ENCODE measurements at places on chromosomes 7 and 10.
A peak's percentile ranks its signal among the peaks of the same experiment; 100 is the strongest.

DNA sequence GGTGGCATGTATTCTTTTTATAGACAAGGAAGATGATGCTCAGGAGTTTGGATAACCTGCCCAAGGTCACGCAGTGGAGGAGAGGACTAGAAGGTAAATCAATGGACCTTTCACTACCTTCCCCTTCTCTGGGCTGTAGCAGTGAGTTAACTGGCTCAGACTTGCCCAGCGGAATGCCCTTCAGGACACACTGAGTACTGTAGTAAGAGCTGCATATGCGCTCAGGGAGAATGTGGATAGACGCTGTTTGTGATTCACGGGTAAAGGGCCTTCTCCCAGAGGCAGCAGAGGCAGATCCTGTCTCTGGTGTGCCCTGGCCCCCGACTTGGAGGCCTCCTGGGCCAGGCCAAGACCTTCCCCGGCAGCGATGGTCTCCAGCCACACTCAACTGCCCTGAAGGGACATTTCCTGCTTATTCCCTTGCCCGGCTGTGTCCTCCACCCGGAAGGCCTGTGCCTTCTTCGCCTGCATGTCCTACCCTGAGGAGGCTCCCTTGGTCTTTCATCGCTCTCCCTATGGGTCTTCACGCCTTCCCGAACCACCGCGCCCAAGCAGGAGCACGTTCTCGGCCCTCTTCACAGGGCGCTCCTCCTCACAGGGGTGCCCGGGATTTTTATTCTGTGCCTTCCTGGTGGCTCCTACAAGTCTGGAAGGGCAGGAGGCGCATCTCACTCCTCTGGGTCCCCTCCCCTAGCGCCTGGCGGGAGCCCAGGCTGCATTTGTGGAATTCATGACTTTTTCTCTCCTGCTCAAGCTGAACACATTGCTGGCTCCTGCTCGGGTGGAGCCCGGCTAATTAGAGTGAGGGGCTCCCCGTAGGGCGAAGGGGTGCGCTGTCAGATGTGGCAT lies 1.8 kb upstream of the IKZF1 start:
- no peak for DNase-seq

GRCh38 chr10:110701617-110701971 lies 57.5 kb downstream of the RBM20 start:
- no peak for DNase-seq

DNA sequence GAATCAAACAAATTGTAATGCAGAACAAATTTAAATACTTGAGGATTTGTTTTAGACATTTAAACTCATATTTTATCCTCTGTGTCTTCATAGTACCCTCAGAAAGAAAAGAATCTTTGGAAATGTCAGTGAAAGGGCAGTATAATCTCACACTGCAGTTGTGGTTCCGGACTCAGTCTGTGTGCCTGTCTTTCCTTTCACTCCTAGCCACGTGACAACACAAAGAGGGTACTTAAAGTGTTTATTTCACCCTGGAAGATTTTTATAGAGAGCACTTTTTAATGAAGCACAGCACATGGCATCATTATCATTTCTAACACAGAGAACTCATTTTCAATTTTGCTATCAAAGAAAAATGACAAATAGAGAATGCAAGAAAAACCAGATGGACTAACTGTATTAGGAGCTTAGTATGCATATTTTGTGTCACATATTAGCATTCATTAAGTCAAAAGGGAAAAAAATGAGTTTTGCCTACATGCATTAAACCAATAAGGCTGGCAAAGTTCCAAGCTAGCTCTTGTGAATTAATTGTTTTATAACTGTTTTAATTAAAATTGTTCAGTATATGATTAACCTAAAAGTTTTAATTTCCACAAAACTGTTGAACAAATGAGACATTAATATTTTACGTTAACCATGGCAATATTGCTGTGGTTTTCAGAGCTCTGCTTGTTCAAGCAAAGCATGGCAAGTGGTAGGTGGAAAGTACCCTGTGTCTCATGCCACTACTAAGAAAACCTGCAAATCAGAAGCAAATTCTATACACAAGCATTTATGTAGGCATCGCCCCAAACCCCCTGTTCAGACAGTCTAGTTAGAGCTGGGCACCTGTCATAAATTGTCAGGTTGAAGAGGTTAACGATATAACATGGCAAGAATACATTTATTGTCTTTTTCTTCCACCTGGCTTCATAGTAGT lies 65.9 kb downstream of the AUTS2 start:
- no peak for DNase-seq

GRCh38 chr7:80135309-80136104 lies 876 bp downstream of the GNAI1 start:
- no peak for DNase-seq

DNA sequence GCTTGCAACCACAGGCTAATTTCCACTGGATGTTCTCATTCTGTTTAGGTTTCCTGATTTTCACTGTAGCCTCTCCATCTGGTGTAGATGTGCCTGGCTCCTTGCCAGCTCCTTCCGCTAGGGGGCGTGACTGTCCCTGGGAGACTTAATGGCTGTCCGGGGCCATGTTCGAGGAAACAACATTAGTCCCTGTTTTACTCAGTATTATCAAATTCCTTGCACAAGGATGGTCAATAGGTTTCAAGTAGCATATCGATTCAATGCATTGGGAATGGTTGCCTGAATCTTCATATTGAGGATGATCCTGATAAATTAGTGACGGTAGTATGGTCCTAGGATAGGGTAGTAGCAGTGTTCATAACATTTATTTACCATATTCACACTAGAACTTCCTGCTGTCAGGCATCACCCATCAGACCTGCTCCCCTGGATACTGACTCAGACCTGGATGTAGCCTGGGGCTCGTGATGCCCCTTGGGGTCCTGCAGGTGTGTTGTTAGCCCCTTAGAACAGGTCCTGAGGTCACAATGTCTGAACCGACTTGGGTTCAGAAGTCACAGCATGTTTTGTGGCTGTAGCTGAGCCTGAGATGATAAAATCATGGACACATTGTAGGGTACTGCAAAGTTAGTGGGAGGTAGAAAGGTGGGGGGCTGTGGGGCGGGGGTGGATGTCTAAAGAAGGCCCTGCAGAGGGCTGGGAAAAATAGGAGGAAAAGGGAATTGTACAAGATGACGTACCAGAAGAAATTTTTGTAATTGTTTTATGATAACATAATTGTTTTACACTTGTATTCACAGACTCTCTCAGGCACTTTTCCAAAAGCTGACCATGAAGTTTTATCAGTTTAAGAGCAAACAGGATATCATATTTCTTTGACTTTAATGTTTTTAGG lies 8.9 kb upstream of the EXOC6 start:
- no peak for DNase-seq

DNA sequence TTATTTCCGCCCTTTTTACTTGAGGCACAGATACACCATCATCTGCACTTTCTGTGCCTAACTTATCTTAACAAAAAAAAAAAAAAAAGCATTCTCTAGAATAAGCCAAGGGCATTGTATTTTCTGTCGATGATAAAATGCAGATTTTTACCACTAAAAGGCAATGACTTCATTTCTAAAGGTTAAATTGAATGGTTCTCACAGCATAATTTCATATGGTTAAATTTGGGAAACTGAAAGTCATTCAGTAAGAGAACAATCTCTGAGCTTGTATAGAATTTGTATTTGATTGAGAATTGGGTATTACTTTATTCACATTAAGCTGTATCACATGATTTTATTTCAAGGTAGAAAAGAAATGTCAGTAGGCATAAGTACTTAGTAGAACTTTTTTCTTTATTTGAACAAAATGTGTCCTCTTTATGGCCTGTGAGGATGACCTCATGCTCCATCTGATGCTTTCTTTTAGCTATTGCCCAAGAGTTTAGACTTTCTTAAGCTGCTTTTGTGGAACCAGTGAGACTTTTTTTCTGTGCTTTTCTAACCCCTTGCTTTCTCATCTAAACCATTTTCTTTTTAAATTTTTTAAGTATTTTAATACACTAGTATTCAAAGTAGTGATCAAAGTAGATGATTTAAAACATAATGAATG lies 110.3 kb downstream of the LRRC4 start:
- DNase-seq = no peak

DNA sequence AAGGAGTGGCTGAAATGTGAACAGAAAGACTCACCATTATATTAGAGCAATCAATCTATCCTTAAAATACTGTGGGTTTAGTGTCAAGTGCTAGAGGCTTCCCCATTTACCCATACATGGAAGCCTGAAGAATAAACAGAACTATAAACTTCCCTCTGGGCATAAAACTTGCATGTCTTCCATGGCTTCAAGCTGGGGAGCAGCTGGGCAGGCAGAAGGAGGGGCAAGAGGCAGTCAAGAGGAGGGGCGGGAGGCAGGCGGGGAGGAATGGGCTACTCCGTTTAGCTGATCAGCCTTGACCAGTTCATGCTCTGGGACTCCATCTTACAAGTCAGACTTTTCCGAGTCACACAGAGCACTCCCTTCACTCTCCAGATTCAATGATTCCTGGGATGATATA lies 3.5 kb upstream of the PRSS1 start:
- DNase-seq = no peak

GRCh38 chr10:74500026-74500704 lies 326.2 kb upstream of the KAT6B start:
- DNase-seq = no peak

DNA sequence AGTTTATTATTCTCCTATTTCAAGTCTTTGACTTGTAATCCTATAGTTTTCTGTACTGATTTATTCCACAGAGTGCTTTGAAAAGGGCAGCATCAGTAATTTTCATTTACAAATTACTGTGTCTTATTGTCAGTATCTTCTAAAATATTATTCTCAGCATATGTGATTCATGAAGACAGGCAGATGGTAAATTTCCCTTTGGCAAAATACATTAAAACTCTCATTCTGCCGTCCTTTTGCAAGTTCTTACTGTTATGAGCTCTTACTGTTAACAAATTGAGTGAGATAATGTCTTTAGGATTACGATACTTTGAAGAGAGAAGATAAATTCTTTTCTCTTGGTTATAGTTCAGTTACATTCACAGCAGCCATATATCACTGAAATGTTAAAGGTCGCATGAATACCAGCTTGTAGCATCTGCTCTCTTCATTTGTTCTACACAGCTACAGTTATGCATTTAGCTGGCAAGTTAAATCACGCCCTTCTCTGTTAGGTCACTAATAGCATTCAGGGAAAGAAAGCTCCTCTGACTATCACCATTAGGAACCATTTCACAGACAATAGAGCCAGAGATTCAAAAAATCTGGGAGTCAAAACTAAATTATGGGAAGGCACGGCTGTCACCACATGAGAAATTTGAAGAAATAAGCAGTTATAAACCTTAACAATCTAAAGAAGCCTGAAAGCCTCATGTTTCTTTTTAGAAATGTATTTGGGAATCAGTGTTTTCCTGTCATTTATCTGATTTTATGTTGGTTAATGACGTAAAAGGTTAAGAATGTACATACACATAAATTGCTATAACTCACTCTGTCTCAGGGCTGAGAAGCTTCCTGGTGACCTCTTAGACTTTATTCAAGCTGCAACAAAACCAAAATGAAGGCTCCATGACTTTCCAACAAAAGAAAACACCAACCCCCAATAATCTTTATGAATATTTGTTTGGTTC lies 109.6 kb upstream of the SP4 start:
- DNase-seq = no peak

GRCh38 chr10:63553031-63553430 lies 31.8 kb downstream of the REEP3 start:
- DNase-seq = peak; percentile 18

GRCh38 chr7:27997188-27997707 lies 183.3 kb downstream of the JAZF1 start:
- DNase-seq = no peak

DNA sequence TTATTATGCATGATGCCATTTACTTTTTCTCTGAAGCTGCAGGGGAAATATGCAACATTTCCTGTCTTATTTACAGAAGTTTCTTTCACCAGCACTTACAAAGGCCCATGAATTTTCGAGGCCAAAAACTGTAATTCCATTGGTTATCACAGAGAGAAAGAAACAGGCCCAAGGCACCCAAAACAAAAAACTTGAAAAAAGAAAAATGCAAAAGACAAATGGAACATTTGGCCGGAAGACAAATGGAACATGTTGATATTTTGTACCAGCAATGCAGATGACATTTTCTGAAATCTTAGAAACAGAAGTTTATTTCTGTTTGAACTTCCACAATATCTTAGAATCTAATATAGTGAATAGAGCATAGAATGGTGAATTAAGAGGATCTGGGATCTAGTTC lies 56.3 kb upstream of the PNLIP start:
- DNase-seq = no peak

DNA sequence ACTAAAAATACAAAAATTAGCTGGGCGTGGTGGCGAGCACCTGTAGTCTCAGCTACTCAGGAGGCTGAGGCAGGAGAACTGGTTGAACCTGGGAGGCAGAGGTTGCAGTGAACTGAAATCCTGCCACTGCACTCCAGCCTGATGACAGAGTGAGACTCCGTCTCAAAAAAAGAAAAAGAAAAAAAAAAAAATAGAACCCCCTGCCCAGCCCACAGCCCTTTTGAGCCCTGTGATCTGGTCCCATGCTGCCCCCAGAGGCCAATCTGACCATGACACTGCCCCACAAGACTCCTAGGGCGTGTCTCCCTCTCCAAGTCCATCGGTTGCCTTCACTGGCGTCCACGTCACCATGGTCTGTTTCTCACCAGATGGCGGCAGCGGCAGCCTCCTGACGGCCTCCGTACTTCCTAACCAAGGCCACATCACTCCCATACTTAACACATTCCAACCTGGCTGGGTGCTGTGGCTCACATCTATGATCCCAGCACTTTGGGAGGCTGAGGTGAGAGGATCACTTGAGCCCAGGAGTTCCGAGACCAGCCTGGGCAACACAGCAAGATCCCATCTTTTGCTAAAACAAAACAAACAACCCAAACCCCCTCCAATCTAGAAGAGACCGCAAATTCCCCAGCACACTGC lies 18.0 kb downstream of the STX1A start:
- DNase-seq = no peak

GRCh38 chr10:17816199-17816598 lies 7.1 kb downstream of the MRC1 start:
- DNase-seq = no peak

- no peak for DNase-seq
Observed at GRCh38 chr7:12032146-12032545, 178.9 kb upstream of the TMEM106B start.

- no peak for DNase-seq
Observed at GRCh38 chr7:44882899-44883298, 2.4 kb downstream of the PURB start.

- peak; percentile 55 for DNase-seq
Observed at GRCh38 chr10:73998929-73999691, 1.2 kb downstream of the VCL start.

All from AG04450 (cell line).